NCI-H2081 (cell line): ENCODE measurements at places on chromosomes 13 and 19.
A peak's percentile ranks its signal among the peaks of the same experiment; 100 is the strongest.

DNA sequence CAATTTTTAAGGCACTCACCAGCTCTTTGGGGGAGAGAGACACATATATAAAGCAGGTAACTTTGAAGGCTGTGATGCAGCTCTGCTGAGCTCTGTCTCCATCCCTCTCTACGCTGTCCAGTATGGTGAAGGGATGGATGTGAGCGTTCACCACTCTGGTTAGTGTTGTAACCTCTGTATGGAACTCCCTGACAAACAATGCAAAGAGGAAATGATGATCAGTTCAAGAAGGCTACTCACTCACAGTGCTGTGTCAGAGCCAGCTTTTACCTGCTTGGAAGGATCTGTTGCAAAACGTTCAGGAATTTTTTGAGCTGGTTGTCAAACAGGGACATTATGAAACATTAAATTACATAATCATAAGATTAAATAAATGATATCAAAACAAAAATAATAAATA, 90.8 kb upstream of the SLC10A2 start:
- DNase-seq = no peak

DNA sequence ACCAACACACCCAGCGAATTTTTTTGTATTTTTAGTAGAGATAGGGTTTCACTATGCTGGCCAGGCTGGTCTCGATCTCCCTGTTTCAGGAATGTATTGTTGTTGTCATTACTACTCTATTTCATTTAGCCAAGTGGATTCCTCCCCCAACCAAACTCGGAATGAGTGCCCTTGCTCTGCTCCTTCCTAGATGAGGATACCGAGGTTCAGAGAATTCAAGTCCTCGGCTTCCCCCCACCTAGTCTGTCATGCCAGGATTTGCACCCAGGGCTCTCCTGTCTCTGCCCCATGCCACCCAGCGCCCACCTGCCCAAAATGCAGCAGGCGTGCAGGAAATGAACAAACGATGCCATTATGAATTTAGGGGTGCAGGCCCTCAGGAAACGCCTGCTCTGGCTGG, 3.5 kb upstream of the SPACA4 start:
- DNase-seq = no peak

DNA sequence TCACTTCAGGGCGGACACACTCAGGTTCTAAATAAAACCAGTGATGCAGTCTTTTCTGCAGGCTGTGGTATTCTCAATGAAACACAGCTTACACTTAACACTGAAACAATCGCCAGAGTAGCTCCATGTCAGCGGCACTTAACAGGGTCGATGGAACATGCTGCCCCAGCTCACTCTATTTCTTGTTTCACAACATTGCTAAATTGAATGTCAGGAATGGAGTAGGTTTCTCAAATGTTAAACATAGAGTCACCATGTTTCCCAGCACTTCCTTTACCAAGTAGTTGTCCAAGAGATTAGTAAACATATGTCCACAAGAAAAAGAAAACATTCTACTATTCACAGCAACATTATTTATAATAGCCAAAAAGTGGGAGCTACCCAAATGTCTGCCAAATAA, 306.9 kb downstream of the SLITRK6 start:
- DNase-seq = no peak

GRCh38 chr19:11034449-11035213, 54.6 kb upstream of the LDLR start:
- no peak for DNase-seq

DNA sequence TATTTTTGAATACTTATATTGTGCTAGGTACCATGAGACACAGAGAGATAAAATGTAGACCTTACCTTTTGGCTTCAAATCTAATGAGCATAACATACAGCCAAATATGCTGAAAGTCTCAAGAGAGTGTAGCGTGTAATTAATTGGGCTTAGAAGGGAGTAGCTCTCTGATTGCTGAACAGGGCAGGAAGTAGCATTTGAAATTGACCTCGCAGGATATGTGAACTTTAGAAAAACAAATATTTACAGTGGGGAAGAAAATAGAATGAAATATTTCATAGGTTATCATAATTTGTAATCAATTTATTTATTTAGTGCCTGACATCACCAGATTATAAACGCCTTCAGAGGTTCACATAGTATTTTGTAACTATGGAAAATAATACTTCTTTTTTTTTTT, 327.1 kb downstream of the RFC3 start:
- peak; percentile 12 for DNase-seq

GRCh38 chr19:32646556-32646955, 28.4 kb downstream of the ANKRD27 start:
- DNase-seq = no peak

- peak; percentile 70 for DNase-seq
Measured at GRCh38 chr19:10602330-10603083, 15.4 kb upstream of the AP1M2 start.

GRCh38 chr19:36605101-36605876, at the start of gene ZNF382:
Gene ZNF382 (plus strand): TSS chr19:36605313. CDS start chr19:36609915, 4,602 bp downstream.
- DNase-seq = peak; percentile 56

- no peak for DNase-seq
Measured at GRCh38 chr13:88675347-88675996, 1004.3 kb downstream of the SLITRK5 start.

DNA sequence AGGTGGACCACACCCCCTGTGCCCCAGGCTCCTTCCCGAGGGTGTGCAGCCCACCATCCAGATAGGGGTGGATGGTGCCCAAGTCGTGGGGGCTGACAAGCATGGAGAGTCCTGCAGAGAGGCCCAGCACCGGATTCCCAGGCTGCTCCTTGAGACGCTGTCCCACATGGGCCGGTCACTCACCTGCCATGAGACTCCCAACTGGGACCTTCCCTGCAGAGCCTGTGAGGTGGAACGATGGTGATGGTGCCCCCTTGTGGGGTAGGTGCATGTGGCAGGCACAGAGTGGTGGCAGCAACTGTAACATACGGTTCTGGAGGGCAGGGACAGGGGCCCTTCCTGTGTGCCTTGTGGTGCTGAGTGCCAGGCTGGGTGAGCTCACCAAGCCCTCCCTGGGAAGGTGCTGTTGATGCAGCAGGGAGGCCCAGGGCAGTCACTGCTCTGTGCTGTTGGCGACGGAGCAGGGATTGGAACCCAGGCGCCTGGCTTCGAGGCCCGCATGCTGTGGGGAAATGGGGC, 33.1 kb downstream of the PPP1R37 start:
- DNase-seq = peak; percentile 67

DNA sequence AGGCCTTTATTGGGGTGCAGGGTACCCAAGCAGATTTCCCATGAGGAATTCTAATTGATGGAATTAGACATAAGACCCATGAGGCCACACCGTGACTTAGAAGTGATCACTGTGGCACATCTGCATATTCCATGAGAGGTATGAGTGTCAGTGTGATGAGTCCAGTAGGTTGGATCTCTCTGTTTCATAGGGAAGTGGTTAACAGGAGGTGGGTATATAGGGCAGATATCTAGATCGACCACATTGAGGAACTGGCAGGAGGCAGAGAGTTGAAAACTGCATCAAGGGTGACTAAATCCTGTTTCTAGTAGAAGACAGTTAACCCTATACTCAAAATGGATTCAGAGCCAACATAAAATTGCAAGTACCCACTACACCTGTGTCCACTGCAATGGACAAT, 68.6 kb upstream of the MIR17HG start:
- DNase-seq = no peak

DNA sequence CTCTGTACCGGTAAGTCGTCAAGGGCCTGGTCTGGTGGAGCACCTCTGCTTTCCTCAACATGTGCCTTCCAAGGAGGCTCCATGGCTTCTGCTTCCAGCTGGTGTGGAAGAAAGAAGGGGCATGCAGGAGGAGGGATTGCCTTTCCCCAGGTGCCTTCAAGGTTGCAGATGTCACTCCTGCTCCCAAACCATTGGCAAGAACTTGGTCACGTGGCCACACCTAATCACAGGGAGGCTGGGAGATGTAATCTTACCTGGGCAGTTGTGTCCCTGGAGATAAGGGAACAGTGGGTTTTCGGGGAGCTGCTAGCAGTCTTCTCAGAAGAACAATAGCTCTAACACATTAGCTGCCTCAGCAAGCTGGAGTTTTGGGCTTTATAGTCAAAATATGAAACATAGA, 9.7 kb upstream of the GPR18 start:
- no peak for DNase-seq

DNA sequence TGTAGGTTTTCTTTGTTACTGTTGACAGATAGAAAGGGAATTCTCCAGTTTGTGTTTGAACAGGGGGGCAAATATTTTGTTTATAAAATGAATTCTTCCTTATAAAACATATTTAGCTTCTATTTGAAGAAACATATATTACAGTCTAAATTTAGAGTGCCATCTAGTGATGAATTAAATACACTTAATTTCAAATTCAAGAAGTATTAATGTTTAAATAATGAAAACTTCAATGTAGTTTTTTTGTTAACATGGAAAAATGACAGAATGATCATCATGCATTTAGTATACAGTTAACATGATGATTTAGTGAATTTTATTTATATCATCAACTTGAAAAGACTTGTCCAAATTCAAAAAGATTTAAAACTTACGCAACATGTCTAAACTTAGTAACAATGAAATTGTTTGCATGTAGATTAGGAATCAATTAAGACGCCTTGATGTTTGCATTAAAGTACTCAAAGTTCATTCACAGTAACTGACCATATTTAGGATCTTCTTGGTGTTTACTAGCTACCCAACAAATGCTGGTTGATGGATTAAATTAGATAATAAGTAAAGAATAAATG, 765.9 kb upstream of the SLITRK1 start:
- DNase-seq = no peak

DNA sequence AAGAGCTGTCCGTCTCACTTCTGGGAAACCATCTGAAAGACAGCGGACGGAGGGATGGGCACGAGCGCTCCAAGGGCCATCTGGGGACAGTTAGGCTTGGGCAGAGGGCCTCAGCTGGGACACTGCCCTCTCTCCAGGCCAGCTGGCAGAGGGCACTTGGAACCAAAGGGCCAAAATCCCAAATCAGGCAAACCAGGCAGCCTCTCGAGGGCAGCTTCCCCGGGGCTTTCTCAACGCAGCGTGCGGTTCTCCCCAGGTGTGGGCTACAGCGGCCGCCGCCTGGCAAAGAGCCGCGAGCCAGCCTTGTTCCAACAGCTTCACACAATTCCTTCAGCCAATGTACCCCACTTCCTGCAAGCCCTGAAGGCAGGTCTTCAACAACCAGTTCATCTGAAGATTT, 5.0 kb downstream of the MLLT1 start:
- no peak for DNase-seq

- no peak for DNase-seq
Measured at GRCh38 chr13:93169980-93170379, 56.6 kb upstream of the GPC6 start.

- no peak for DNase-seq
Measured at GRCh38 chr13:43357564-43357963, 334.2 kb downstream of the DNAJC15 start.

- DNase-seq = no peak
Measured at GRCh38 chr13:65836066-65836465, 1394.1 kb downstream of the PCDH9 start.

- DNase-seq = no peak
Measured at GRCh38 chr19:16603090-16603489, 24.9 kb downstream of the MED26 start.

DNA sequence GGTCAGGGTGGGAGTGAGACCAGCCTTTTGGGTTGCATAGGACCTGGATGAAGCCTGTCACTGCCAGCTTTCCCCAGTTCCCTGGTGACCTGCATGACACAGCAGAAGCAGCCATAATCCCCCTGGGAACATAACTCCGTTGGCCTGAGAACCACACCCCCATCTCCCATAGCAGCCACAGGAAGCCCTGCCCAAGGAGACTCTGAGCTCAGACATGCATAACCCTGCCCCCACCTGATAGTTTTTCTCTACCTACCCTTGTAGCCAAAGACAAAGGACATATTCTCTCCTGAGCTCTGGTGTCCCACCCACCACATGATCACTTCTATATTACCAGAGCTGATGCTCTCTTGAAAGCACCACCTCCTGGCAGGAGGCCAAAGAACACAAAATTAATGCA, 413.5 kb upstream of the HTR2A start:
- DNase-seq = no peak

DNA sequence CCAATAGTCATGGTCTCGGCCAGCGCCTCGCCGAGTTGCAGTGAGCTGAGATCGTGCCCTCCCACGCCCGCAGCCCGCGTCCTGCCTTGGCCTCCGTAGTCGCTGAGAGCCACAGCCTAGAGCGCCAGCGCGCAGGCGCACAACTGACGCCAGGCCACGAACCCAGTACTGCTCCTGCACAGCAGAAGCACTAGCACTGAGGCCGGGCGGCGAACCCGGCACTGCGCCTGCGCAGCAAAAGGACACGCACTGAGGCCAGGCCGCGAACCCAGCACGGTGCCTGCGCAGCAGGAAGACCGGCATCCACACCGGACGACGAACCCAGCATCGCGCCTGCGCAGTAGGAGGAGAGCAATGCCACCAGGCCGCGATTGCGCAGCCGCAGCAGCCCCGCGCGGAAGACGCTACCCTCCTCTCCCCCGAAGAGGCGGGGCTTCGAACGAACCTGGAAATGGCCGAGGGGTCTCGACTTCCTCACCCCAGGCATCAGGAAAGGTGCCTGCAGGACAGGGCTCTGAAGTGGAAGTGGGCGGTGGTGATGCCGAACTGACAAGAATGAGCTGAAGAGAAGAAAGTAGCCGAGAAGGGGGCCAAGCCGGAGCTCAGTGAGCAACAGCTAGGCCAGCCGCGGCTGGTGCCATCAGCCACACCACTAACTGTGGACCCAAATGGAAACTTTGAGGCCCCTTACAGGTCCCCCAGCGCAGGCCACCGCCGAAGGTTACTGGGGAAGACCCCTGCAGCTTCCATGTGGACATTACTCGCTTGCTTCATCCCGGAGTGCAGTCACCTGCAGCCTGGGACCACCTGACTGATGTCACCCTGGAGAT, 7.5 kb downstream of the F10 start:
- DNase-seq = no peak

DNA sequence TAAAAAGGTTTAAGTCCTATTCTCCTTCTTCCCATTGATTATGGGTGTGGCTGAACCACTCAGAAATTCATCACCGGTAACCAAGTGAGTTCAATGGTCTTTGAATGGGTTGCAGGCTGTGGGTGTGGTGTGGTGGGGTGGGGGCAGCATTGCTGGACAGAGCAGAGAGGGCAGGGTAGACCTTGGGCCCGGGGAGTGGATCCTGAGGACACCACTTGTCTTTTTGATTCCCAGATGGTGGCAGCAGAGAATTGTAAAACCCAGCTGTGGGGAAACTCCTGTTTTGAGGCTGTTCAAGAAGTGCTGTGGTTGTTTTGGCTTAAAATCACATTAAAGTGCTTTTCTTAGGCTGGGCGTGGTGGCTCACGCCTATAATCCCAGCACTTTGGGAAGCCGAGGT, 45.8 kb upstream of the RGCC start:
- no peak for DNase-seq

GRCh38 chr19:52941941-52942385, 18.7 kb upstream of the ZNF888 start:
- no peak for DNase-seq
